Activated CD4-positive, alpha-beta T cell treated with anti-CD3 and anti-CD28 coated beads for 36 hours (primary cell): ENCODE measurements at places on chromosomes 5 and 9. TPM values are rescaled to one million over a fixed set of nuclear protein-coding genes. Genes with fewer than 3 reads are reported as not detected.
A peak's percentile ranks its signal among the peaks of the same experiment; 100 is the strongest.

- DNase-seq: no peak
Observed at GRCh38 chr5:174400461-174400860, 323.9 kb upstream of the MSX2 start.

GRCh38 chr5:32031089-32031488 is 143.0 kb downstream of the GOLPH3 start:
- no peak for DNase-seq

- no peak for DNase-seq
Observed at GRCh38 chr5:4419281-4419680, 720.8 kb upstream of the ADAMTS16 start.

- no peak for DNase-seq
Observed at GRCh38 chr9:18869725-18870124, 163.3 kb downstream of the SAXO1 start.

DNA sequence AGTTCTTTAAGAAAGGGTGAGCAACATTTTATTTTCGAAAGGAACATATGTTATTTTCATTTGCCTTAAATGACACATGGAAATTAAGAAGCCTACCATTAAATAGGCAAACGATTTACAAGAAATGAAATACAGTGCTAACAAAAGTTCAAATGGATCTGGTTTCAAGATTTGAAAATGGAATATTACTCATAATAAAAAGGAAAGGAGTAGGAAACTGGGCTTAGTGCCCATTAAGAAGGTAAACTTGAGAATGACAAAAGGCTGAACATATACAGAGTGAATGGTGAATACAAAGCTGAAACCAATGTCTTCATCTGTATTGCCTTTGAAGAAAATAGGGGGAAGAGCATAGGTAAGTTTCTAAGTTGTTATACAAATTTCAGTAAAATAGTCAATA is 974.2 kb upstream of the C9orf72 start:
- DNase-seq: no peak

DNA sequence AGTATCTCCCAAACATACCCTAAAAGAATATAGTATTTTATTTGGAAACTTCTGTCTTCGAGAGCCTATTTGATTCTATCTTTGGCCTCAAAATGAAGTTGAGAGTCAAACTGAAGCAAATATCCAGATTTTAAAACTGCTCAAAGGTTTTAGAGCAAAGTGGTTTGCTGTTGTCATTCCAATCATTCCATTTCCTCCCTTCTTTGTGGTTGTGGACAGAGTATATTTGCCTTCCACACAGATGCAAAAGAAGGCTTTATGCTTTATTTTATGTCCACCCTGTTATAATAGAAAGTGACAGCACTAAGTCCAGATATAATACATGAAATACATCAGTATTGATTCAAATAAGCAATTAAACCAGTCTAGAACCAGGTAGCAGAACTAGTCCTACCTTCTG is 12.4 kb downstream of the GZMK start:
- no peak for DNase-seq

- peak; percentile 3 for DNase-seq
Observed at GRCh38 chr5:1781726-1782384, 17.8 kb downstream of the MRPL36 start.

GRCh38 chr9:114518599-114519022 is 13.3 kb upstream of the WHRN start:
- no peak for DNase-seq

DNA sequence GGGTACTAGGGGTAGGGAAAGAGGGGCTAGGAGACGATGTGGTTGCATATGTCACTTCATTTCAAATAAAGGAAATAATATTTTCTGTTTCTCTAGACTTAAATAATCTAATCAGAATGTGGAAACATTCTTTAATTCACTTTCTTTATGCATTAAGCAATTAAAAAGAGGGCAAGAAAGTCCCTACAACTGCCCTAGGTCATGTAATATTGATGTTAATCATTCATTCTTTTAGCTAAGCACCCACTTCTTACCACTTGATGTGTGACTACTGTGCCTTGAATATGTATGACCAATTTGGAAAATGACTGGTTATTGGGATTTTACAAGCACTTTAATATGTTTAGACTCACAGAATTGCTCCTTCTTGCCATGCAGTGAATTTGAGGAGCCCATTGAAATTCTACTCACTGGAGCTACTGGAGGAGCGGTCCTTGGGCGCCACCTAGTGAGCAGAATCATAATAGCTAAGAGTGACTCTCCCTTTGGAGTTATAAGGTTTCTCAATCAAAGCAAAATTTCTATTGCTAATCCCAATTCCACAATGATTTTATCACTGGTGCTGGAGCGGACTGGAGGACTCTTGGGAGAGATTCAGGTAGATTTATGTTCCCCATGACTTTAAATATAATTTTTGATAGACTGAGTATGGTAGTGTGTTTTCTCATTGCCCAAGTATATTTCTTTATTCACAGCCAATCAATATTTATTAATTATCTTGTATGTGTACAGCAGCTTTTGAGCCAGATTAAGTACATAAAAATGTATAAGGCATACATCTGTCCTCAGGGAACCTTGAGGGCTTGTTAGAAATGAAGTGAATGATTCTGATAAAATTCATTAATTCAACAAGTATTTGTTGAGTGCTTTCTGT is 225.1 kb downstream of the ADGRV1 start:
- DNase-seq: peak; percentile 81

- no peak for DNase-seq
Observed at GRCh38 chr5:14035859-14036503, 91.5 kb upstream of the DNAH5 start.

DNA sequence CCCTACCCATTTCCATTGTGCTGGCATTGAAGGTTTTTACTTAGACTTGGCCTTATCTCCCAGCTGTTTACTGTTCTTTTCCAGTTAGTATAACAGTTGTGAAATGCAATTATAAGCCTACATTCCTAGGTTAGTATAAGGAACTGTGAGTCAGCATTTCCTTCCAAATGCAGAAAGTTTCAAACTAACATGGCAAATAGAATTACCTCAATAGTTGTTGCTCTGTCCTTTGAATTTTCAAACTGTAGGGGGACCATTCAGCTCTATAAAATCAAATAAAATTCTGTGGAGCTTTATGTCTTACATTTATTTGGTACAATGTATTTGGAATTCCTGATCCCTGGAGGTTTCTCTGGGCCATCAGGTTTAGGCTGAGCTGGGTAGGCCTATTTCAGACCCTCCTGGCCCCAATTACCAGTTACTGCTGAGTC is 47.2 kb downstream of the ARHGEF28 start:
- DNase-seq: no peak

DNA sequence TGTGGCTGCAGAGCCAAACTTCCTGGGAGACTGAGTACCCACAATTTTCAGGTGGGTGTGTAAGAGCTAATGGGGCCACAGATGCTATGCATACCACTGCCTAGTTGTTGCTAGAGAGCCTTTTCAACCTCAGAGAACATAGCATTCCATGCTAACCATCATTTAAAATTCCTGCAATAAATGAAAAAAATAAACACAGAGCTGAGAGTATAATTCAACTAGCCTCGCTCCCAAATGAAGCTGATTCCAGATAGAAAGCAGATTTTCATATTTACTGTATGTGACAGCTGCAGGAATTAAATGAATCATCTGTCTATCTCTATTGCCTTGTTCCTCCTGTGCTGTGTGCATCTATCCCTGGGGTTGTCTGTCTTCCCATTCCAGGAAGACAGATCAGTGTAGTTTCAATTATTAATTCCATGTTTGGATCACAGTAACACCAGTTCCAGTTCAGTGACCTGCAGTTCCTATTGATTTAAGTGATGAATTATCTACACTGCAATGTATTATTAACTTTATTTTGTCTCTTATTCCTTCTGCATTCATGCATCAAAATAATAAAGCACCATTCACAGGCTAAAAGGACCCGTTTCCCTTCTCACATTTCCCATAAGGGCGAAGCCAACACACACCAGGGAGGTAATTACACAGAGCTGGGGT is 324.5 kb downstream of the SLIT3 start:
- DNase-seq: no peak

- peak; percentile 11 for DNase-seq
Observed at GRCh38 chr9:112605518-112605917, 112.4 kb downstream of the INIP start.

DNA sequence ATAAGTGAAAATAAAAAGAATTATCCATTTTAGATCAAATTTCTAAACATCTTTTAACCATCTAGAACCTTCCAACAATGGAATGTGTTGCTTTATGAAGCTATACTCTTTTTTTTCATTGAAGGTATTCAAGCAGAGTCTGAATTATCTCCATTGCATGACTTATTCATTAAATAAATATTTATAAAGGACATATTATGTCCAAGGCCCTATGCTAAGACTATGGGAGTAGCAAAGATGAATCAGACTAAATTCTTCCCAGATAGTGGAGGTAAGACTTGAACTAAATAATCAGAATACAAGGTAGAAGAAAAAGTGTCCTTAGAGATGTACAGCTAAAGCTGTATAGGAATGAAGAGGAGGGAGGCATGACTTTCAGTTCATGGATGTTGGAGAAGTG is 215.5 kb upstream of the RGMB start:
- no peak for DNase-seq

GRCh38 chr5:114467729-114468128 is 105.9 kb downstream of the KCNN2 start:
- no peak for DNase-seq

DNA sequence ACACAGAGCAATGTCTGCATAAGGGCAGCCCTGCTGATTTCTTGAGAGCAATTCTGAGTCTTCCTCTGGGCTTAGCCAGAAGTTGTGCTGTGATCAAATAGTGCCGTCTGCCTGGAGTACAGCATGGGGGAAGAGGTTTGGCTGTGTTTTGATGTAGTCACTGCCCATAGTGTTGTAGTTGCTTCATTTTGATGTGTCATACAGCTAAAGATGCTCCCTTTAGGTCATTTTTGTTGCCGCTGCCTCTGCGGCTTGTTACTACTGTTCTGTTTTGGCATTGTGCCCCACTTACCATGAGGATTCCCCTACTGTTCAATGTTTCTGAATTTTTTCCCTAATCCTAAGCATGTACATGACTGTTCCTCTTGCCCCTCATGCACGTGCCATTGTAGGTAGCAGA is 23.0 kb downstream of the SLC36A1 start:
- no peak for DNase-seq

DNA sequence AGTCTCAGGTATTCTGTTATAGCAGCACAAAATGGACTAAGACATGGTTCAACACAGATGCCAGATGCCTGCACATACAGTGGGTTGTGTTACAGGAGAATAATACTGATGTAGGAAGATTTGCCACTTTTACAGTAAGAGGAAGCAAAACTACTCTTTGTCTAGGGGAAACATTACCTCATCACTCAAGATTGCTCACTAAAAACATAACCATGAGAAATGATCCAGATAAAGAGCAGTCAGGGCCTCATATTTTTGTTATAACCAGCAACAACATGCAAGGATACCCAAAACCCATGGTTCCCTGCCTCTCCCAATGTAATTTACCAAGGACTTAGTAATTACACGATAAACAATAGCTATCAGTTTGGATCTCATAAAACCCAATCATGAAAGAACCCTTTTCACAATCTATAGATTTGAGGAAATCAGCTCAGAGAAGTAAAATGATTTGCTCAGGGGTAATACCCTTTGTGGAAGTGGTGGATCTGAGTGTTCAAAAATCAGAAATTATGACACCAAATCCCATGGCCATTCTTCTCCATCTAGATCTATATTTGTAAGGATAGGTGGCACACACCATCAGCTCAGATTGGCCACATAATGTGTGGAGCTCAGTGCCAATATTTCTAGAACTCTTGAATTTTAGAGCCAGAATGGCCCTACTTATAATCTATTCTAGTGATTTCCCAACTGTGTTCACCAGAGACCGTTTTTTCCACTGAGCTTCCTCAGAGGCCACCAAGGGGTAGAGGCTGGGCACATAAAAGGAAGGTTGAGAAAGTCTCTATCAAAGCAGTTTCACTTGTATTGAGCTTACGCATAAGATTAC is 27.8 kb downstream of the DPYSL3 start:
- no peak for DNase-seq

DNA sequence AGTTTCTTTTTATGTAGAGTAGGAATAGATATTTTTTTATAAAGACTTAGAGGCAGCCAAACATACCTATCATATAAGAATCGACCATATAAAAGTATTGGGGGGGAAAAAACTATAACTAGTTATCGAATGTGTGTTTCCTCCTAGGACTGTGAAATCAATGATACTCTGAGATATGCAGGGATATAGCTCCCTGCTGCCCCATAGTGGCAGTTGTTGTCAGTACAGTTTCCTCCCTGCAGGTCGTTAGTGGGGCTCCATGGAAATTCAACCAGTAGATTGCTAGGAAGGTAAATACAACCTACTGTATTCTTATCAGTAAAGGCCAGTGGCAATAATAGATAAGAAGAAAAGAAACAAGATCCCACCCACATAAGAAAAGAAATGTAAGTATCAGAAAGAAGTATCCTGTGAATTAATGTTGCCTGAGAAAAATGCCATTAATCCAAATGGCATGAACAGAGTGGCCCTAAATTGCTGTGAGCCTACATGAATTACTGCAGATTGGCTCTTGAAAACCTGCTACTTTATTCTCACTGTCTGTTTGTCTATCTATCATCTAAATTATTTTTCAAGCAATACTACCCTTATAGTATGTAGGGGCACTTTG is 136.9 kb upstream of the FBN2 start:
- DNase-seq: peak; percentile 67

- DNase-seq: peak; percentile 66
Observed at GRCh38 chr5:143826951-143827444, 15.0 kb downstream of the HMHB1 start.

DNA sequence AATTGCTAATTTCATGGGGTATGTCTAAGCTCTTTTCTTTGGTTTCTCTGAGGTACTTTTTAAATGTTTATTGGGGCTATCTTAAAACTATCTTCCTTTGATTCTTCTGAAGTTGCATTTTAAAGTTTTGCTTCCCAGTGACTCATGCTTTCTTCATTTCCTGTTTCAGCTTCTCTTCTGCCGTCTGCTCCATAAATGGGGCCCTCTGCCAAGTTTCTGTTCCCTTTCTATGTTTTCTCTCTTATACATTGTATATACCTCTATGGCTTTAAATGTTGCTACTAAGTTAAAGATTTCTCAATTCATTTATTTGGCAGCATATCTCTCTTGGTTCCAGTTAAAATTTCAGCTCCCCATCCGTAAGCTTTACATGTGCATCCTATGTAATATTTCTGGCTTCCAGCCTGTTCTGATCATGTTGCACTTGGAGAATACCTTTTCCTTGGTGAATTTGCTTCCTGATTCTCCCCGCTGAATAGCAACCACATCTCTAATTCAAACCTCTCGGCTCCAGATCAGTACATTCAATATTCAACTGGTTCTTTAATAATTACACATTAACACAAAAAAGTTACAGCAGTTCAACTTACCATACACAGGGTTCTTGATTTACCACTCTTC is 125.3 kb downstream of the ST8SIA4 start:
- peak; percentile 42 for DNase-seq

- DNase-seq: peak; percentile 81
Observed at GRCh38 chr5:150783422-150783928, 4.9 kb downstream of the SMIM3 start.

GRCh38 chr5:128426090-128426534 is 111.9 kb downstream of the FBN2 start:
- no peak for DNase-seq

GRCh38 chr5:107067395-107067794 is 603.3 kb downstream of the EFNA5 start:
- no peak for DNase-seq

The PCDHGA12 gene
- 0.09 TPM for total RNA-seq

The FOXB2 gene
- not detected for total RNA-seq

The CHMP5 gene
- total RNA-seq: 106 TPM

The IL3 gene
- total RNA-seq: 11.6 TPM

The ERAP2 gene
- 60.7 TPM for total RNA-seq

The CDK9 gene
- total RNA-seq: 80.4 TPM

The DPM2 gene
- total RNA-seq: 46.6 TPM

The KCNN2 gene
- not detected for total RNA-seq

The NOL6 gene
- total RNA-seq: 39.0 TPM
